Activated CD8-positive, alpha-beta T cell treated with anti-CD3 and anti-CD28 coated beads for 36 hours (primary cell): ENCODE measurements at places on chromosomes 6 and 20.

DNA sequence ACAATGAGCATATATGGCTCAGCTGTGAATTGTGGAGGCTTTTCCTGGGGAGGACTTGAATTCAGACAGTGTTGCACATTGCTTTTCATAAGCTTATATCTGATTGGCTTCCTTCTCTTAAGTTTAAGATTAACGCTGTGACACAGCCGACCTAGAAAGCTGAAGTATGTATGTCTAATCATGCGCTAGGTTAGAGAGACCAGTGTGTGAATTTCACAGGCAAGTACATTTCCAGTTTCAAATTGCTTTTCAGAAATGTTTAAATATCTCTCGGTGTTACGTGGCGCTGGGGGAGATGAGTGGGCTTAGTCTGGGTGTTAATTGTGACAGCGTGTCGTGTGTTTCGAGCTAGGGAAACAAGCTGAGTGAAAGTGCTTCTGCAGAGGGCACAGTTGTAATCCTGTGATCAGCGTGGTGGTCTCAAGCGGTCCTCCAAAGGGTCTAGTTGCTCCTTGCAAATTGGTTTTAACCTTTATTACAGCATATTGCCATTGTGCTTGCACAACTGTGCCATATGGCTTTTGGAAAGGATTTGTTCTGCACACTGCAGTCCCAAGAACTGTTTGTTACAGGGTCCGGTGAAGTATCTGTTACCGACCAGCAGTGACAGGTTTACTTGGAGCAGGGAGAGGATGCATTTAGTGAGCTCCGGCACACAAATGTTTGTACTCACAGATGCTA is 166.6 kb downstream of the SASH1 start:
- no peak for DNase-seq

GRCh38 chr6:117601811-117602150 is 530 bp downstream of the GOPC start:
- DNase-seq, result peak; percentile 31

DNA sequence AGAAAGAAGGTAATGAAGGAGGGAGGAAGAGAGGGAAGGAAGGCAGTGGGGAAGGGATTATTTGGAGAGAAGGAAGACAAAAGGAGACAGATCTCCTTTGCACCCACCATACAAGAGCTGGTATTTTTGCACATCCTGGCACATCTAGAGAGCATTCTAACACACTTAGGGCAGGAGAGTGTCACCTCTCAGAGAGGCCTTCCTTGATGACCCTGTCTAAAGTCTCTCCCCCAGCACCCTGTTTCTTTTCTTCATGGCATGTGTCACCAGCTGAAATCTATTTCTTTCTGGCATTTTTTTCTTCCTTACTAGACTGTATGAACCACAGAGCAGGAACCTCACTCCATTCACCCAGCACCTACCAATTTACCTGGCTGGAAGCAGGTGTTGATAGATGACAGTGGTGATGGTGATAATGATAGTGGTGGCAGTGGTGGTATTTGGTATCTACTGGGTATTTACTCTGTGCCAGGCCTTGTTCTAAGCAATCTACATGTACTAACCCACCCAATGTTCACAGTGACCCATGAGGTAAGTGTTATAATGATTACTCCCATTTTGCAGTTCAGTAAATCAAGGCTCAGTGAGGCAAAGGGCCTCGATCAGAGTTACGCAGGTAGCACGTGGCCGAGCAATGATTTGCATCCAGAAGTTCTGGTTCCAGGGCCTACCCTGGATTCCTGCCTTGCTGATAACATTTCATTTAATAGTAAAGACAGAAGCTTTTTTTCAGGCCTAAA is 131.8 kb downstream of the NFATC2 start:
- no peak for DNase-seq

DNA sequence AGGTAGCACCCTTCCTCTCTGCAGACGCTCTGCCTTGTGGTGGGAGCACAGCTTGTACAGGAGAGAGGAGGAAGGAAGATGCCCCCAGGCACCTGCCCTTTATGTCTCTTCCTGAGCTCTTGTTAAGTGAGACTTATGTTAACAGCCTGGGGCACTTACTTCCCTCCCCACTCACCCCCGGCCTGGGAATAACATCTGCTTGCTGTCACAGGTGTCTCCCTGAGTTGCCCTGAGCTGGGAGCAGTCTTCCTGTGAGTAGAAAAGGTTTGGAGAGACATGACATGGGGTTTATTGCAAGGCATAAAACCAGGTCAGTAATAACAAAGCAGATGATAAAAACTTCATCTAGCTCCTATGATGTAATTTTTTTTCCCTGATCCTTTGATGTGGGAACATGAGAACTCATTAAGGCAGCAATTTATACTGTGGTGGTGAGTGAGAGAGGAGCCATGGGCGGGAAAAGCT is 1.9 kb downstream of the SSTR4 start:
- no peak for DNase-seq

GRCh38 chr6:10033223-10033829 is 381.5 kb downstream of the TFAP2A start:
- no peak for DNase-seq
